ENCODE measurements at places on chromosomes 12 and 14.

- no peak for DNase-seq
Observed at GRCh38 chr12:43325786-43326185, 226.2 kb downstream of the ADAMTS20 start.

DNA sequence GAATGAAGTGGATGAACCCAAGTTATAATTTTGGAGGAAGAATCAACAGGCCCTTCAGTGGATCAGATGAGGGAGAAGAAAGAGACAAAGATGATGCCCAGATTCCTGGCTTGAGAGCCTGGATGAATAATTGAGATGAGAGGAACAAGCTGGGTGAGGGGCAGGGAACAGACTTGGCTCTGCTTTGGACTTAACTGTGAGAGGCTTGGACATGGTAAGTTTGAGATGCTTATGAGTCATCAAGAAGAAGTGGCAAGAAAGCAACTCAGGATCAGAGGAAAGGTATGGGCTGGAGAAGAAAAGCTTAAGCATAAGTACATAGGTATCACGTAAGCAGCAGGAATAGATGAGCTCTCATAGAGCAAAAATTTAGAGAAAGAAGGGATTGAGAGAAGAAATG, 55.3 kb downstream of the FIGNL2 start:
- no peak for DNase-seq

- DNase-seq = no peak
Observed at GRCh38 chr14:19974844-19975243, 547 bp upstream of the OR4K15 start.

GRCh38 chr12:211639-212414, 2.1 kb downstream of the SLC6A12 start:
- no peak for DNase-seq

DNA sequence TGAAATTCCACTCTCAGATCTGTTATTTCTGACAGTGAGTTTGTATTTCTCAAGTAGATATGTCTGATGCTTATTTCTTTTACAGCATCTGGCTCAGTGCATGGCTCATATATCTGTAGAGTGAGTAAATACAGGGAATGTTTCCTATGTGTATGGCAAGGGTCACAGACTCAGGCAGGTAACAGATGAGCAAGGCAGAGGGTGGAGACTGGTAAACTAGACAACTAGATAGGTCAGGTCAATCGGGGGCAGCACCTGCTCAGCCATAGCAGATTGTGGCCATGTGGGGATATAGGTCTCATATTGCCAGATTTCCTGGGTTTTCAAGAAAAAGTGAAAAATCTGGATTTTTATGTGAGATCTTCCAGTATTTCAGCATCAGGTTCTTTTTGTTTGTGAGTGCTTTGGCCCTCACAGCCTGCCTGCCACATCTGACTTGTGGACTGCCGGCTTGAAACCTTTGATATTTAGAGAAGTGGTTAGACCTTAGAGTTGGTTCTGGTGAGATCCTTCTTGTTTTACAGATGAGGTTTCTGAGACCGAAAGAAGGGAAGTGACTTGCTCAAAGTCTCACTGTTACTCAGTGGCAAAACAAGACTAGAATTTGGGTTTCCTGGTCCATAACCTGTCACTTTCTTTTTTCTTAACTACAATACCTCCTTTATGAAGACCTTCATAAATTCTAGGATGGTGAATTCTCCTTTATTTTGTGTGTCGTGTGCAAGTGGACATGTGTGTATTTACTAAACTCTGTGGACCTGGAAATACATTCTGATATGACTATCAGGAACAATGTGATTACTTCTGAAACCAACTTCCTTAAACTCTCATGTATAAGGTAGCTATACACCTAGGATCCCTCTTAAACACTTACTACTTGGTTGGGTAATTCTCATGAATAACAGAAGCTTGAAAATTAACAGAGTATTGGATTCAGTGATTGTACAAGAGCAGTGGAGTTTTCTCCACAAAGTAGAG, 34.4 kb downstream of the PROX2 start:
- no peak for DNase-seq

DNA sequence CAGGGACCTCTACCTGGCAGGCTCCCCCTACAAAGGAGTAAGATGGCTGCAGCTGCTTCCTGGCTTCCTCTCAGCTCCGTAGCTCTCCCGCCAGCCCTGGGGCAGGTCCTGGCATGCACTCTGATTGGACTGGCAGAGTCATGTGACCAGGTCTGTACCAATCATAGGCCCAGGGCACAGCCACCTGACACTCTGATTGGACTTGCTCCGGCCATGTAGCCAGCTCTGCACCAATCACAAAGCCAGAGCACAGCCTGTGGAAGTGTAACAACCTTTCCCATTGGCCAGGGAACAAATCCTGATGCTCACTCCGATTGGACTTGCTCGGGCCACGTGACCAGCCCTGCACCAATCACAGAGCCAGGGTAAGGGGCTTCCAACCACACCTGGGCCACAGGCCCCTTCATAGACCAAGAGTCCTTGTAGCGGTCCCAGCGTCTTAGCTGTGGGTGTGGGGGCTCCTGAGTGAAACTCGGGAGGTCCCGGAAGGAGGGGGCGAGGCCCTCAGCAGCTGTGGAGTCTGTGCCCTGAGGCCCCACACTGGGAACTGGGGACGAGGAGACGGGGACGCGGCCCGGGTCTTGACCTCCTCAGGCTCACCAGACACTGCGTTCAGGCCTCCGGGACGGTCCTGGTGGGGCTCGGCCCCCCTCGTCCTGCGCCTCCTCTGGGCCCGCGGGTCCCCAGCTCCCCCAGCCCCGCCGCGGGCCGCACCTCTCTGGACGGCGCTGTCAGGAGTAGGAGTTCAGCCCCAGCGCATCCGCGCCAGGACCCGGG, 210.6 kb downstream of the ADGRD1 start:
- DNase-seq = no peak

DNA sequence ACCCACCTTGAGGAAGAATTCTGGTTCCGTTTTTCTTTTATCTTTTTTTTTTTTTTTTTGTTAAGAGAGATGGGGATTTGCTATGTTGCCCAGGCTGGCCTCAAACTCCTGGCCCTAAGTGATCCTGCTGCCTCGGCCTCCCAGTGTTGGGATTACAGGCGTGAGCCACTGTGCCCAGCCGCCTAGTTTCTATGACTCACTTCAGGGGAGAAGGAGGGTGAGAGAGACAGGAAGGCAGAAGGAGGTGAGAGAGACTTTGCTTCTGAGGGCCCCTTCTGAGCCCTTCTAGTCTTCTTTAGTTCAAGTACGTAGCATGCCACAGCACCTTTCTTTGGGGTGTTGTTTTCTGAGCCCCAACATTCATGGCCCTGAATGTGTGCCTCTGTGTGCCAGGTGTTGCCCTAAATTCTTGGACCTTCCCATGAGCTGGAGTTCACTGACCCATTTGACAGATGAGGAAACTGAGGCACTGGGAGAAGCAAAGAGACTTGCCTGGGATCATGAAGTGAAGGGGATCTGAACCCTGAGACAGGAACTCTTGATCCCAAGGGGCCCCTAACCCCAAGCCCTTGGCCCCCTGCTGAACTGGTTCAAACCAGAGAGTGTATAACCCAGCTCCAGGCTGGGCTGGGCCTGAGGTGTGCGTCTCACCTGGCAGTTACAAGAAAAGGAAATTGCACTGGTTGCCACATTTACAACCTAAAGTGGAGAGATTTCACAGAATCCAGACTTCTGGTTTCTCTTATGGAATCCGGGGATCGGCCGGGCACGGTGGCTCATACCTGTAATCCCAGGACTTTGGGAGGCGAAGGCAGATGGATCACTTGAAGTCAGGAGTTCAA, 20.8 kb downstream of the SH2B3 start:
- no peak for DNase-seq

- DNase-seq = no peak
Observed at GRCh38 chr12:54240971-54241588, 38.8 kb downstream of the CBX5 start.

DNA sequence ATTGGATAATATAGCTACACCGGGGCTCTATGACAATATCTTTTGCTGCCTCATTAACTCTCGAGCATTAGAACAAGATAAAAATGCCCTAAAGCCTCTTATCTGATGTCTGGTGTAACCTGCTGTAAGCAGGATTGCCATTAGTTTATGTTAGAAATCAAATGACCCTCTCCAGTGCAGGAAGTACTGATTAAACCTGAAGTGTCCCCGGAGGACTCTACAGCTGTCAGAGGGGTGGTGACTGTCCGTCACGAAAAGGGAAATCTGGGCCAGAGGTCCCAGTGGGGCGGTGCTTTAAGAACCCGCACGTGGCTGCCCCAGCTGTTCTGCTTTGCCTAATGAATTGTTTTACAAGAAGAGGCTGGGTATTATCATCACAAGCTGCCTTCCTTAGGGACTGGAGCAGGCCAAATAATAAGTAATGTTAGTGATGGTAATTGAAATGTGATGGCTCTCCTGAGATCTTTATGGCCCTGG, 55.7 kb downstream of the LIN52 start:
- no peak for DNase-seq
